RWPE2 (cell line): ENCODE measurements at places on chromosomes 11 and 22.

DNA sequence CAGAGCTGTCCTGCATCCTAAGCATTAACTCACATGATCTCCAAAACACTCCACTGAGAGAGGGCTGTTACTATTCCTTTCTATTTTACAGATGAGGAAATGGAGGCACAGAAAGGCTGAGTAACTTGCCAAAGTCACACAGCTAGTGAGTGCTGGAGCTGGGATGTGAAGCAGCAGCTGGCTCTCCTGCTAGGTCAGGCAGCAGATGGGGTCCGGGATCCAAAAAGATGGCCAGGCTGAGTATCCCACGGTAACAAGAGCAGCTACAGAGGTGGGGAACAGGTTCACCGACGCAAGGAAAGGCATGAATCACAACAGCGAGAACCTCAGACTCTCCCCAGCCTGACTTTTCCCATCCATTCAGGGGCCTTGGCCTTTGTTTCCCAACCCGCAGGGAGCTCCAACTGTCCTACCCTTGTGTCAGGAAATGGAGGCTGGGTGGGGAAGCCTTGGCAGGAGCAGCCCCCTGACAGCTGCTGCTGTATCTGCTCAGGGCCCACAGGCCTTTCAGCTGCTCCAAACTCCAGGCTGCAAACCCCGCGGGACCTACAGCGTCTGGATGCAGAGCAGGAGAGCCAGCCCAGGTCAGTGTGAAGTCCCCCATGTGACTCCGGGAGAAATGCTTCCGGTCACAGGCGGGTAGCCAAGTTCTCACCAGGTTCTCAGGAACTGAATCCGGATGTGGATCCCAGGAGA lies 29.5 kb downstream of the DKK3 start:
- DNase-seq = no peak

- DNase-seq = no peak
Observed at GRCh38 chr11:44199816-44200215, 104.3 kb downstream of the EXT2 start.

GRCh38 chr22:42207918-42208317 lies 62.5 kb downstream of the TCF20 start:
- no peak for DNase-seq

- no peak for DNase-seq
Observed at GRCh38 chr11:13114566-13115379, 105.7 kb downstream of the RASSF10 start.

DNA sequence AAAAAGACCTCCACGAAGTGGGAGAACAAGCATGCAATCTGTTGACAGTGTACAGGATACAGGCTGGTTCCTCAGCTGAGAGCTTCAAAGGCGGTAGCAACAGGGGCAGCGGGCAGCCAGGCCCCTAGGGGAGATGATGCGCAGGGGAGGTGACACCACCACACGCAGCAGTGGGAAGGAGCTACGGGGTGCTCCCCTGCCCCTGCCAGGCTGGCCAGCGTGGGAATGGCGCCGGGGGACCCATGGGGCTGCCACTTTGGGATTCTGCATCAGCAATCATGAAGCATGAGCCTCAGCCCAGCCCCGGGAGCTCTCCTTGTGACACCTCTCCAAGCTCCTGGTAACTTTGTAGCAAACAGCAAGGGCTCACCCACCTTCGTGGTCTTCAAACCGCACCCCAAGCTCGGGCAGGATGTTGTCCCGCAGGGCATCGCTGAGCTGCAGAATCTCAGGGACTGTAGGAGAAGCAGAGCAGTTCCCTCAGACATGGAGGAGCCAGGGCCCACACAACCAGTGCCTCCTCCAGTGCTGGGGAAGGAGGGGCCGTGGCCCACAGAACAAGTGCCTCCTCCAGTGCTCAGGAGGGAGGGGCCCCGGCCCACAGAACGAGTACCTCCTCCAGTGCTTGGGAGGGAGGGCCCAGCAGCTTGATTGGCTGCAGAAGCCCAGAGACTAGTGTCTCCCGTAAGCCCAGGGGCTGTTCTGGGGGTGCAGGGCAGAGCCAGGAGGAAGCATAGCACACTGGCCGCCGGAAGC lies 14.6 kb upstream of the NAP1L4 start:
- no peak for DNase-seq

DNA sequence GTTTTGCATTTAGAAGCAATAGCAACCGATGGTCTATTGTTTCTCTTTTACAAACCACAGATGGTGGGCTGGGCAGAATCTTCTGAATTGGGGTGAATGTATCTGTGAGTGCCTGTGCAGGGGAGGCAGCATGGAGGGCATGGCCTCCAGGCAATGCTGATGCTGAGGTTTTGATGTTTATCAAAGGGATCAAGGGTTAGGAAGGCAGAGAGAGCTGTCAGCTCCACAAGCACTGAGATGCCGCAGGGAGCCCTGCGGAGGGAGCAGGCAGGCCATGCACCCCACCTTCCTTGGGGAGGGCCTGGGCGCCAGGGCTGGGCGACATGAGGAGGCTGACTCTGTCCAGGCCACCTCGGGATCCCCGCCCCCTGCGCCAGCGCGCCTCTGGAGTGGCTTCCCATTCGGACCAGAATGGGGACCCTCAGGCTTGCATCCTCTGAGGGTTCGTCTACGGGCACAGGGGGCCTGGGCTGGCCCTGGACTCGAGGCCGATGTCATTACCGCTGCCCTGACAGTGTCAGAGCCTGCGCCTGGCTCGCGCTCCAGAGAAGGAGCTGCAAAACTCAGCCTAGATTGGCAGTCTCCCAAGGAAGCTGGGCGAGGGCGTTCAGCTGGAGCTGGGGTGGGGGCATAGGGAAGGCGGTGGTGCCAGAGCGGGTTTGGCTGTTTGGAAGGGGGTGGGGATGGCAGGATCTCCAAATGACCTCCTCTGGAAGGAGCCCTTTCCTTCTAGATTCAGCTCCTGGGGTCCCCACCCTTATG lies 13.9 kb upstream of the TH start:
- DNase-seq = no peak
